C1 segment of cervical spinal cord (tissue), 14 donors: ENCODE measurements at places on chromosomes 3 and 15.

GRCh38 chr3:71753701-71754609 is at the start of gene GPR27:
Gene GPR27, plus strand, starts transcription at chr3:71753855. Its CDS starts 195 bp downstream, at chr3:71754050.
- no peak for DNase-seq

- no peak for DNase-seq
Observed at GRCh38 chr3:56488812-56489600, 20.7 kb upstream of the ERC2 start.

GRCh38 chr15:73990250-73991005 is 1.7 kb downstream of the STOML1 start:
- DNase-seq, result no peak

DNA sequence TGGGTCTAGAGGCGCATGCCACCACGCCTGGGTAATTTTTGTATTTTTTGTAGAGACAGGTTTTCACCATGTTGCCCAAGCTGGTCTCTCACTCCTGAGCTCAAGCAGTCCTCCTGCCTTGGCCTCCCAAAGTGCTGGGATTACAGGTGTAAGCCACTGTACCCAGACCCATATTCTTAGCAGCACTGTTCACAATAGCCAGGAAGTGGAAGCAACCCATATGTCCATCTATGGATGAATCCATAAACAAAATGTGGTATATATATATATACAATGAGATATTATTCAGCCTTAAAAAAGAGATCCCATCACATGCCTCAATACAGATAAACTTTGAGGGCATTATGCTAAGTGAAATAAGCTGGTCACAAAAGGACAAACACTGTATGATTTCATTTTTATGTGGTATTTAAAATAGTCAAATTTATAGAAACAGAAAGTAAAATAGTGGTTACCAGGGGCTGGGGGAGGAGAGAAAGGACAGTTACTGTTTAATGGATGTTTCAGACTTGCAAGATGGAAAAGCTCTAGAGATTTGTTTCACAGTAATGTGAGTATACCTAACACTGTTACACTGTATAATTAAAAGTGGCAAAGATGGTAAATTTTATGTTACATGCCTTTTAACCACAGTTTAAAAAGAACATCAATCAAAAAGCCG is 35.7 kb upstream of the GRAMD1C start:
- no peak for DNase-seq

- DNase-seq, result no peak
Observed at GRCh38 chr3:54062546-54062945, 59.8 kb upstream of the CACNA2D3 start.

- DNase-seq, result no peak
Observed at GRCh38 chr15:69734699-69735098, 282.1 kb downstream of the RPLP1 start.

DNA sequence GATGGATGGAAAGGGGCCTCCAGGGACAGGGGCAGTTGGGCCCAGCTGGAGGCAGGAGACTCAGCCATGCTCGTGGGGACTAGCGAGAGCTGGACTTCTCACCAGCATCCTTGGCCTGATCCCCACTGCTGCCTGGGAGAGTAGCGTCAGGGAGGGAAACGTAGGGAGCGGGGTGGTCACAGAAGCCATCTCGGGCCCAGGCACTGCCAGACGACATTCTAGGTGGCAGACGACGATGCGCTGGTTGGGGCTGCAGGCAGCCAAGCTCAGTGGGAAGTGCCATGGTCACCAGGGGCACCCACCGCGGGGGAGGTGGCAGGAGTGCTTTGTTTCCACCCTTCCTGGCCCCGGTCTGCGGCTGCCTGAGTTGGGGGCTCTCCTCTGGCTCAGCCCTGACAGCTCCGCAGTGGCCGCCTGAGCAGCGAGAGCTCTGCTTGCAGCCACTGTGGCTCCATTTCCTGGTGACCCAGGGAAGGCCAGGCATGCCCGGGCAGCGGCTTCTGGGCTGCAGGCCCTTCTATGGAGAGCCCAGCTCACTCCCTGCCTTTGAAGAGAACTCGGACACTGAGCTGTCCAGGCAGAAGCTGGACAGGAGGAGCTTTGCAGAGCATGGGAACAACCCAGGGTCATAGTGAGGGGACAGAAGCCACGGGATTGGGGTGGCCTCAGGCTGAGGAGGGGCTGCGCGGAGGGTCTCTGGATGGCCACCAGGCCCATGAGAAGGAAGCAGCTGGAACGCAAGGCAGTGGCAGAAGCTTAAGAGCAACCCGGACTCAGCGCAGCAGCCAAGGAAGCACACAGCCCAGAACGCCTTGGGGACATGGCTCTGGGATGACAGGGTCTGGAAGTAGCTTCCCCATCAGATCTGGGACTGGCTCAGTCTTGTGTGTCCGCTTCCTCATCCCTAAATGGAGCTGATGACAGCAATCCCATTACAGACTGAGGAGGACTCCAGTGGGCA is 30.8 kb downstream of the KLHL25 start:
- no peak for DNase-seq

GRCh38 chr15:38212729-38213351 is 39.8 kb upstream of the SPRED1 start:
- no peak for DNase-seq

GRCh38 chr3:150484410-150484809 is 61.9 kb downstream of the SERP1 start:
- no peak for DNase-seq

- DNase-seq, result no peak
Observed at GRCh38 chr3:71135373-71136088, 448.0 kb downstream of the FOXP1 start.

DNA sequence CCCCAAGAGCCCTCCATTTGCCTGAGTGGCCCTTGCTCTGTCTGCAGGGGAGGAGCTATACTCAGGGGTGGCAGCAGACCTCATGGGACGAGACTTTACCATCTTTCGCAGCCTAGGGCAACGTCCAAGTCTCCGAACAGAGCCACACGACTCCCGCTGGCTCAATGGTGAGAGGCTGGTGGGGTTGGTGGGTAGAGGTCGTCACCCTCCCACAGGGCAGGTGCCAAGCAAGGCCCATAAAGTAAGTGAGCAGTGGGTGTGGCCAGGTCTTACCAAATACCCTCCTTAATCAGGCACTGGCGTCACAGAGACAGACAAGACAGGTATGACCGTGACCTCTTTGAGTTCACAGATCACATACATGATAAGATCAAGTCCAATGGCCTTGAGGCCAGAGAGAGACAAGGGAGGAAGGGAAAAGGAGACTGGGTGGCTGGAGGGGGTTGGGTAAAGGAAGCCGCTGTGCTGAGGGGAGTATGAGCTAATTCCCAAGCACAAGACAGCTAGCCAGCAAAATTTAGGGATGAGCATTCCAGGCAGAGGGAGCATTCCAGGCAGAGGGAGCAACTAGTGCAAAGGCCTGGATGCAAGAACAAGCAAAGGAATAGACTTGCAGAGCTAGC is 2.5 kb downstream of the SEMA3B start:
- DNase-seq, result no peak

DNA sequence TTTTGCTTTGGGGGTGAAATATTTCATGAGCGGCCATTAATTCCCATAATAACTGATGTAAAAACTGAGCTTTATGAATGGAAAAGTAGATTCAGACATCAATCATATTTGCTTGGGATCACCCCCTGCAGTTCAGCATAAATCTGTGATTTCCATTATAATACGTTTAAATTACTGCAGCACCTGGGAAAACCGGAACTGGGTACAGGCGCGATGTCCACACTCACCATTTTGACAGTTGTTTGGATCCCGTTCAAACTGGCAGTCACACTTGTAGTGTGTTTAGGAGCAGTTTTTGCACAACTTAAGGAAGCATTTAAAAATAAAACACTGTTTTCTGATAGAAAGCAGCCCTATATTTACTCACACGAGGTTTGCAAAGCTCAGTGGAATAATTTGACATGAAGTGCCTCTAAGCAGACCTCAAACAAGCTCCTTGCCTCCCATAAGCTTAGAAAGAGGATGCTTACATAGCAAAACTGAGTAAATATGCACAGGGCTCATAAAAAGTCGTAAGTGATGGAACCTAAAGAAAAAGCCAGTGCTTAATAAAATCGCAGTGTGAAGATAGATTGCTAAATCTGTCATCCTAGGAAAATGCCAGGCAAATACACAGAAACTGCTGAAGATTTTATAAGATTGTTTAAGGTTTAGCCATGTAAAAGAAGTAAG is 377.6 kb downstream of the PTPRG start:
- no peak for DNase-seq

DNA sequence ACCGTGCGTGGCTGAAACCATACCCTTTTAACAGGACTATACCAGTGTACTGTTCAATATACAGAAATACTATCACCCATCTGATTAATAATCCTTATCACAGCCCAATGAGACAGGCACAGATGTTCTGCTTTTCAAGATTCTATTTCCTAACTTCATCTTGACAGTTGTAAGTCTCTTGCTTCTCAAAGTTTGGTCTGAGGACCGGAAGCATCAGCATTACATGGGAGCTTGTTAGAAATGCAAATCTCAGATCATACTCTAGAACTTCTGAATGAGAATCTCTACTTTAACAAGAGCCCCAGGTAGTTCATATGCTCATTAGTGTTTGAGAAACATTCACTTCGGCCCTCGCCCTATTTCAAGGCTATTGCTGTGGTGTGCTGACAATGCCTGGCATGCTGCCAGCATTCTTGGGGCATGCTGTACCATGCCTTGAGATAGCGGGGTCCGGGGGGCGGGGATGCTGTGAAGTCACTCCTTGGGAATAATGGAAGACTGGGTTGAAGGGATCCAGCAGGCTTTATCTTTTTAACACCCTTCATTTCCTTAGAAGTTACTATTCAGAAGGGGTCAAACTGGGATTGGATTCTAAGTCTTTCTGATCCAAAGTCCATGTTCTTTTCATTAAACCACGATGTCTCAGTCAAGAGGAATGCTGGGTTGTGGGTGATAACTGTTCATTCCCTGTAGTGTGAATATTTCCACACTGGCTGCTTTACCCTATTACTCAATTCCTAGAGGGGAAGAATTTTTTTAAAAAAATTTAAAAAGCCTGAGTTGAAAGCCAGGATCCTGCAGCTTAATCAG is 194.7 kb downstream of the LPP start:
- no peak for DNase-seq

GRCh38 chr3:56303487-56303886 is 164.8 kb downstream of the ERC2 start:
- DNase-seq, result no peak
